Left renal cortex interstitium (tissue), 4 donors: ENCODE measurements at places on chromosomes 4 and X.

- DNase-seq: no peak
Measured at GRCh38 chr4:131534944-131535645, 1614.0 kb upstream of the PCDH10 start.

DNA sequence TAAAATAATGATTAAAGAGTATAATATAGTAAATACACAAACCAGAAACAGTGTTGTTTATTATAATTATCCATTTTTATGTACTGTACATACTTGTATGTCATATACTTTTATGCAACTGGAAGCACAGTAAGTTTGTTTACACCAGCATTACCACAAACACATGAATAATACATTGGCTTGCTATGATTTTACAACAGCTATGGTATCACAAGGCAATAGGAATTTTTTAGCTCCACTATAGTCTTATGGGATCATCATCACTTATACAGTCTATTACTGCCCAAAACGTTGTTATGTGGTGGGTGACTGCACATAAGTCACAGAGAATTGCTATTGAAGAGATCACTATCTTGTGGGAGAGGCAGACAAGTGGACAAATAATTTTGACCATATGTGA lies 1.8 kb upstream of the PF4V1 start:
- no peak for DNase-seq

DNA sequence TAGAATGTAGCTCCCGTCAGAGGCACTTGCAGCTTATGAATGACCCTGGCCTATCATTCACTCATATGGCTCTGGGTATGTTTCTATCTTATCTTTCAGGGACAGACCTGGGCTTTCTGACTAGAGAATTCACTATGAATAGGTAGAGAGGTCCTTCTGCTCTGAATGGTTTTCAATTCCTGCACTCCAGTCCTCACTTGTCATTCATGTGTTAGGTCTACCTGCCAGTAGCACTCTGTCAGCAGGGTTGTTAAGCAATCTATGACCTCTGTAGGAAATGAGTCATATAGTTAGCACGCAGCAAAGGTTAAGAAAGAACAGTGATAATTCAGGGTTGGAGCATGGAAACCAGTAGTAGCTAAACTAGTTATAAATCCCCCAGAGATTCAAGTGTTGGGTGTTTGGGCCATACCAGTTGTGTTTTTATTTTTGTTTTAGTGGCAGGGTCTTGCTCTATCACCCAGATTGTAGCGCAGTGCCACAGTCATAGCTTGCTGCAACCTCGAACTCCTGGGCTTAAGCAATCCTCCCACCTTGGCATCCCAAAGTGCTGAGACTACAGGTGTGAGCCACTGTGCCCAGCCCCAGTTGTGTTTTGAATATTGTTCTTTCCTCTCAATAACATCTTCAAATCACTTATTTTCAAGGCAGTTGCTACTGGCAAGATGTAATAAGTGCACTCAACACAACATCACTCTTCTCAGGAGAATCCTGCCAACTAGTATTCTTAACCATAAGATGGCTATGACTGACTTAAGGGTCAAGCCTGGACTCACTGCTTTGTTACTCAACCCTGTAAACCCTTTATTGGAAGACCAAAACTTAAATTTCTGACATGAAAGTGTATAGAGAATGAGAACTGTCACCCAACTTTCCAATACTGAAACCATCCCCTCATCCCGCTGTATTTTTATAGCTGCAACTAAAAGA lies 25.1 kb downstream of the ARL13A start:
- DNase-seq: no peak

DNA sequence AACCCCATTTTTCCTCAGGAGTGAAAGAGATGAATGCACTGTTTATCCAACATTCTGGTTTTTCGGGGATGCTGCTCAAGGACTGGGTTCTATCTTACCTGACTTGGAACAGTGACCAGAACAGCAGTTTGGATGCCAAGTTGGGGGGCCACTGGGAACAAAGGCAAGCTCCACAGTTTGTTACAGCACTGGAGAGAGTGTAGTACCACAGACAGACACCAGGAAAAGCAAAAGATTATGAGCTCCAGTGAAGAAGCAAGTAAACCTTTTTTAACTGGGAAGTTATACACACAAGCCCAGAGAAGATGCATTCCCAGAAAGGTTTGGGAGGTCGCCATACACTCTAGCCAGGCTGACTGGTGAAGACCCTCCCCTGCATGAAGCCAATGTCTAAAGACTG lies 13.6 kb downstream of the C4orf36 start:
- DNase-seq: no peak

DNA sequence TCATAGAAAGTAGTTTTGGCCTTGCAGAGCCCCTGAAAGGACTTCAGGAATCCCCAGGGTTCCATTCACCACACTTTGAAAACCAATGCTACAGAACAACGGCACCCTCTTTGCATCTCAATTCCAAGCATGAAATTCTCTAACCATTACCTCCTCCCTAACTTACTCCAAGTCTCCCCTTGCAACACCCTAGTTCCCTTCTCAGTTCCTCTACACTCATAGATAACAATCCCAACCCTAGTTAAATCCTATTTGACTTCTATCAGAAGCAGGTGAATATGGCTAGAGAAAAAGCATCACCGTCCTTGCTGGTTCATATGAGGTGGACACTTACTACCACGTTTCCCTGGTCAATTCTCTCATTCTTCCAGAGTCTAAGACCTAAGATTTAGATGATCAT lies 2.4 kb downstream of the RCHY1 start:
- no peak for DNase-seq

DNA sequence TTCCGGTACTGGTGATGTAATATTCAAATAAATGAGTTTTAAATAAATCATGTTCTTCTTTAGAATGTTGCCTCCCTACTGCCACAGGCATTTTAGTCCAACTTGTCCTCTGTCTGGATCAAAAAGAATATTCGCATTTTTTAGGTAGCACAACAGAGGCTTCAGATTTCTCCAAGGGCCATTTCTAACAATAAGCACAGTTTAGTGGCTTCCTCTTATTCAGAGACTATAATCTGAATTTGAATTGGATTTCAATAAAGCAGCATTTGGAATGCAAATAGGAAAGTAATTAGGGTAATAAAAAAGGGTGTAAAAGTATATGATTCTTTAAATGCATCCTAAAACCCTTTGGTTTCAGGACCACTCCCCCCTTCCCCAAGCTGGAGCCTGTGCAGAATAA lies 167.9 kb upstream of the GLRA2 start:
- no peak for DNase-seq

DNA sequence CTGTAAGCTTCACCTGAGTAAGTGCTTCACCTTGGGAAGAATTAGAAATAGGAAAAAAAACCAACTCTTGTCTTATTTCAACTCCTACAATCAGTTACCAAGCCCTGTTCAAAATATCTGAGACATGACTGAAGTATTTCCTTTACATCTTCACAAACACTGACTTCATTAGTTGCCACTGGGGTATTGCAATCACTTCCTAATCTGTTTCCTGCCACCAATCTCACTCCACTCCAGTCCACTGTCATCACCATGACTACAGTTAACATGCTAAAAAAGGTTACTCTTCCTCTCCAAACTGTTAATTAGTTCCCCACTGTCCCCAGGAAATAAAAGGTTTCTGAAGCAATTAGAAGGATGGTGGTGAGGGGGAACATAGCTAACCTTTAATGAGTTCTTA lies 3.3 kb upstream of the SUPT20HL1 start:
- DNase-seq: no peak

GRCh38 chr4:9952415-9952950 lies 68.8 kb downstream of the SLC2A9 start:
- DNase-seq: no peak

DNA sequence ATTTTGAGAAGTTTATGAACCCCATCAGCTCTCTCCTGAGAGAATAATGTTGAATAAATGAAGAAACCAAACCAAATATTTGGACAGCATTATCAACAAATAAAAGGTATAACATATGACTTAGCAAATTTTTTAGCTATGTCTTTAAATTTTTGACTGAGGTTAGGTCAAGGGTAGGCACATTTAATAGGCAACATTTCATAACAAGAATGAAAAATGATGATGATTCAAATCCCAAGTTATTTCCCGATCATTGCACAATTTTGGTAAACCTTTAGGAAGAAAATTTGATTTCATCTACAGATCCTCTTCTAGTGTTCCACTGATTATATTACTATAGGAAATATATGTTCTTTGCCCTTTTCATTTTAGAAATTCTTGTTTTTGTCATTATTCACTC lies 123.7 kb upstream of the TLR3 start:
- DNase-seq: no peak

DNA sequence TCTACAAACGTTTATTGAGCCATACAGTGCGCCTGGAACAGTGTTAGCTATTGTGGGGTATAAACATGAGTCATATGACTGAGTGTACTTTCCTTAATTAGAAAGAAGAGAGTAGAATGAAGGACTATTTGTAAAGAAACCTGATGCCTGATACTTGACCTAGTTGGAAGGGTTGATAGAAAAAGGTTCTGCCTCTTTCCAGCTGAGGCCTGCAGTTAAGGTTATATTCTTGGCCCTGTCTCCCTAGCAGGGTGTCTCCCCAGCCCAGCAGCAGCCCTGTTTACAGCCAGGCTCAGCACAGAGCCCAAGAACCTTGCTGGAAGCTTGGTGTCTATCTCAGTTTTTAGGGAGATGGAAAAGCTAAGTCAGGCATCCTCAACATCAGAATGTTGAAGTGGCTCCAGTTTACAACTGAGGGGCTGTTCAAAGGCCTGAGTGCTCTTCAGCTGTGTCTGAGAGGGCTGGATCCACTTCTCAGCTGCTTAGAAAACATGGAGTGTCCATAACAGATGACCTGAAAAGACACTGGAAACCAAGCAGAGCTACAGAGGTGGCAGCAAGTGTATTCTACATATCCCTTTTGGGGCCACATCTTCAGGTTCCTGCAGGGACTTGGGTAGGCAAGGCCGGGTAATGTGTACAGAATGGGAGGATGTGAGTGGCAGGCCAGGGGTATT lies 21.6 kb downstream of the NYX start:
- no peak for DNase-seq

GRCh38 chr4:63169836-63170235 lies 1239.4 kb downstream of the TECRL start:
- DNase-seq: no peak

- DNase-seq: no peak
Measured at GRCh38 chr4:124053872-124054538, 657.4 kb downstream of the SPRY1 start.

DNA sequence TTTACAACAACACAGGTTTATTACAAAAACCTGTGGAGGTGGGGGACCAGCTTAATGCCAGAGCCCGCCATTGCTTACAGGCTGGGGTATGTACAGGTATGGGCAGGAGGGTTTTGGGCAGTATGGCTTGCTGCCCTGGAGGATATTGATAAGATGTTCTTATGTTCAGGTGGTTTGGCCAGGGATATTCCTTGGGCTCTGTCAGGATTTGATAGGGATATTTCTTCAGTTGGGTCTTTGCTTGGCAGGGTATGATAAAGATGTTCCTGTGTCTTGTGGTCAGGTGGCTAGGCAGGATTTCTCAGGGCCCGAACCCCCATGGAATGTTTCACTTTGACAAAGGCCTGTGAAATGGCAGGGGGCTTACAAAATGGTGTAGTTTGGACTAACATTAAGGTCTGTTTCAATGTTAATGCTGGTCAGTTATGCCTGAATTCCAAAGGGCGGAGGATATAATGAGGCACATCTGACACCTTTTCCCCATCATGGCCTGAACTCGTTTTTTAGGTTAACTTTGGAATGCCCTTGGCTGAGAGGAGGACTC lies 3.1 kb downstream of the MGST2 start:
- no peak for DNase-seq

DNA sequence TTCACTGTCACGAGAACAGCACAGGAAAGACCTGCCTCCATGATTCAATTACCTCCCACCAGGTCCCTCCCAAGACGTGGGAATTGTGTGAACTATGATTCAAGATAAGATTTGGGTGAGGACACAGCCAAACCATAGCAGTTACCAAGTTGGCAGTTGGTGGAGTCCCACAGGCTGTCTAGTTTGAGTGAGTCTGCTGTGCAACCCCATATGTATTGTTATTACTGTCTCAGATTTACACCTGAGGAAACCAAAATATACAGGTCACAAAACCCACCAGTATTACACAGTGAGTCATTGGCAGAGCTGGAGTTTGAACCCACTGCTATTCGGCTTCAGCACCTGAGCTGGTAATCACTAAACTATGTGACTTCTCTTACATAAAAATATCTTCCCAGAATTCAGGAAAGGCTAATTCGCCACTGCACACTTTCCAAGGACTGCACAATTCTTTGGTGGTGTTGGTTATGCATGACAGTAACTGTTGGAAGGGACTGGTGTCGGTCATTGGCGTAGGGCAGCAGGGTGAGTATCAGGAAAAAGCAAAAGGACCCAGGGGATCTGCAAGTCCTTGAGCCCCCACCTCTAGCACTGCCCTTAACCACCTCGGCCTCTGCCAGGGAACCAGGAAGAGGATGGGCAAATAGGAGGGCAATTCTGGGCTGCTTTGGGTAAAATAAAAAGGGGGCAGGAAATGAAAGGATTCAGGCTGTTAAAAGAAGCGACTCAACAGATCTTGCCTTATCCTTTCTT lies 110.1 kb downstream of the USP46 start:
- no peak for DNase-seq

DNA sequence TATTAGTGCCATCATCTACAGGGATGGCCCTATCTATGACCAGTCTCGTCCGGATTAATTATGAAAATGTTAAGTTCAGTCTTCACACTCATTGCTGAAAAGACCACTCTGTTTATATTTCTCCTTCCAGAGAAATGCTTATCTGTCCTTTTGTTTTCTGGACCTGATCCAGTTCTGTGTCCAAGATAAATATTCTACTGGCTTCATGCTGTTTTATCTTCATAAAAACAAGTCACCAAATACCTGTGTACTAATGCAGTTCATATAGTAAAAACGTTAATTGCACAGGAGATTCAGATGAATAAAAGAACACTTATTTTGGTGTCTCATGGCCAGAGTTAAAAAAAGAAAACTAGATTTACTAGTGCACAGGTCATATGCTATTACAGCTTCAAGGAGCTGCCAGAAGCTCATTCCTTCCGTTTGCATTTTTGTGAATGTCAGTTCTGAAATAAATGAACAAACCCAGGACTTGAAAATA lies 17.3 kb downstream of the FNIP2 start:
- no peak for DNase-seq

DNA sequence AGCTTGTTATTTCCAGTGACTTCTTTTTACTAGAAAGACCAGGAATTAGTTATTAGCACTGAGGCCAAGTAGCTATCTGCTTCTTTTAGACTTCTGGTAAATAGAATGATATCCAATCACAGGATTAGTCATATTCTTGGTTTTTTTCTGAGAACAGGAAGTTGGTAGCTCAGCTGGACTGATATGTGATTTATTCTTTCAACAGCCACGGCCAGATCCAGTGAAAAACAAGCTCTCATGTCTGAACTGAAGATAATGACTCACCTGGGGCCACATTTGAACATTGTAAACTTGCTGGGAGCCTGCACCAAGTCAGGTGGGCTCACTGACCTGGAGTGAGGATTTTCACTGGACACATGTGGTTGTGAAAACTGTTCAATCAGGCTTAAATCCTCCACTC lies 48.6 kb downstream of the PDGFRA start:
- no peak for DNase-seq

DNA sequence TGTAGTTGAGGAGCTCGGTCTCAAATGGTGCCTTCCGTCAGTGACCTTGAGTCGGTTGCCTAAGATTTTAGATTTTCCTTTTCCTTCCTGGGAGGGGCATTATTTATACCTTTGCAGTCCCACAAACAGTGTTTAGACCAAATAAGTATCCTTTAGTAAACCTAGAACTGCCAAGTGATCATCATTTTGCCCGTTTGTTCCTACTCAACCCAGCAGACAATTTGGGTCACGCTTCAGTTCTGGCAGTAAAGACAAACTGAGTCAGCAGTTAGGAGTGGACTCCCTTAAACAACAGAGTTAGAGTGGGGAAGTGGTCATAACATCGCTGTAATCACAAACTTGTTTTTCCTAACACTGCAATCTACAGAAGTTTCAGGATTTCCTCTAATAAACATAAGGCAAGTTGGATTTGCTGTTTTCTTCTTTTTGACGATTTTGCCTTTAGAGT lies 777 bp upstream of the WDFY3 start:
- DNase-seq: no peak
